Nephron progenitor cell (in vitro differentiated cells): ENCODE measurements at places on chromosomes 12 and 14.

DNA sequence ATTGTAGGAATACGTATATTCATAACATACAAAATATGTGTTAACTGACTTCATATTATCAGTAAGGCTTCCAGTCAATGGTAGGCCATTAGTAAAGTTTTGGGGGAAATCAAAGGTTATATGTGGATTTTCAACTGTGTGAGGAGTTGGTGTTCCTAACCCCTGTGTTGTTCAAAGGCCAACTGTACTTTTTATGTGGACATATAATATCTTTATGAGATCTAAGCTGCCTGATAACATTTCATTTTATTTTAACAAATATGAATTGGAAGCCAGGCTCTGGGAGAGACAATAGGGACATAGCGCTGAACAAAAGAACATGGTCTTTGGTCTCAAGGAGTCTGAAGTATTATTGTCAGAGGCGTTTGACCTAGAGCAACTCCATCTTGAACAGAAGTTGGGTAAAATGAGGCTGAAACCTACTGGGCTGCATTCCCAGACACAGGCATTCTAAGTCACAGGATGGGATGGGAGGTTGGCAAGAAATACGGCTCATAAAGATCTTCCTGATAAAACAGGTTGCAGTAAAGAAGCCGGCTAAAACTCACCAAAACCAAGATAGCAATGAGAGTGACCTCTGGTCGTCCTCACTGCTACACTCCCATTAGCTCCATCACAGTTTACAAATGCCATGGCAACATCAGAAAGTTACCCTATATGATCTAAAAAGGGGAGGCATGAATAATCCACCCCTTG is 147.2 kb downstream of the KSR2 start:
- no peak for DNase-seq
- no peaks in the 10 kb centered on the region for H3K36me3 ChIP-seq
- no peak overlapping the region for H3K4me3 ChIP-seq
- peaks cover 17% of the 10 kb centered on the region for H3K27me3 ChIP-seq
- peaks cover 15% of the 10 kb centered on the region for H3K4me1 ChIP-seq

DNA sequence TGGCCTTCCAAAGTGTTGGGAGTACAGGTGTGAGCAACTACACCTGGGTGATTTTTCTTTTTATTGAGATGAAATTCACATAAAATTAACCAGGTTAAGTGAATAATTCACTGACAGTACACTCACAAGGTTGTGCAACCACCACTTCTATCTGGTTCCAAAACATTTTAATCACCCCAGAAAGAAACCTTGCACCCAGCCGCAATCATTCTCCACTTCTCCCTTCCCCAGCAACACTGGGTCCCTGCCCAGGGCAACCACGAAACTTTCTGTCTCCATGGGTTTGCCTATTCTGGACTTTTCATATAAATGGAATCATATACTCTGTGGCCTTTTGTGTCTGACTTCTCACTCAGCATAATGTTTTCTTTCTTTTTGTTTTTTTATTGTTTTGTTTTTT is 26.3 kb upstream of the MLXIP start:
- peaks cover 11% of the 10 kb centered on the region for H3K4me1 ChIP-seq
- DNase-seq: no peak
- no peak overlapping the region for H3K4me3 ChIP-seq
- H3K27me3 ChIP-seq: no peaks in the 10 kb centered on the region
- peak overlapping the region; percentile 79 for H3K27ac ChIP-seq

DNA sequence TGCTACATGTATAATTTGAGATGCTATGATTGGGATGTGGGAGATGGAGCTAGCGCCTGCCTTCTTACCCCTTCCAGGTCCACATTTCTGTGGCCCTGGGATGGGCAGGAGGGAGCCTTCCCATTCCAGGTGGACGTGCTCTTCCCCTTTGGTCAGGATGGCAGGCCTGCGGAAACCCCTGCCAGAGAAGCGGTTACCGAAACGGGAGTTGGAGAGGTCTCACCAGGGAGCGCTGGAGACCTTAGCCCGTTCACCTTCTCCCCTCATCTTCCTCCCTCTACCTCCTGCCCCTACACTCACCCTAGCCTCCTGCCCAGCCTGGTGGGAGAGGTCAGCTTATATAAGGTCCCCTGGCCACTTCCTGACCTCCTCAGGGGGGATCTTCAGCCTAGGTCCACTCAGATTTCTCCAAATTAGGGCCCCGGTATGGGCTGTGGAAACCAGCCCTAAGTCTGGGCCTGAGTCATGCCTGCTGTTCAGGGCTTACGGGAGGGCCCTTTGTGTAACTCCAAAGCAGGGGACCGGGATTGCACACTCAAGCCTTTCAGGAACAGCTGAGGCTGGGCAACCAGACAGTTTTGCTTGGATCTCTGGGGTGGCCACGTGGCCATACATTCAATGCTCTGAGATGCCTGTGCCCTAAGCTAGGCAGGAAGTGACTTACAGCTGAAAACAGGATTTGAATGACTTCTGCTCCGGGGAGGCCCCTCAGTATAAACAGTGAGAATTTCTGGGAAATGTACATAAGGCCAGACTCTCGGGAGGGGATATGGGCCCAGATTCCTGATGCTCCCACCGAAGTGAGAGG is 10.2 kb upstream of the MEG3 start:
- no peaks in the 10 kb centered on the region for H3K27me3 ChIP-seq
- H3K36me3 ChIP-seq: no peaks in the 10 kb centered on the region
- DNase-seq: no peak
- peak overlapping the region; percentile 48 for H3K27ac ChIP-seq
- H3K4me1 ChIP-seq: peaks cover 26% of the 10 kb centered on the region

- no peak overlapping the region for H3K4me3 ChIP-seq
- H3K4me1 ChIP-seq: no peaks in the 10 kb centered on the region
- no peaks in the 10 kb centered on the region for H3K36me3 ChIP-seq
- H3K27me3 ChIP-seq: peaks cover 3% of the 10 kb centered on the region
- no peak overlapping the region for H3K27ac ChIP-seq
These were observed 75.3 kb downstream of the PTPRR start for GRCh38 chr12:70845268-70845667.

DNA sequence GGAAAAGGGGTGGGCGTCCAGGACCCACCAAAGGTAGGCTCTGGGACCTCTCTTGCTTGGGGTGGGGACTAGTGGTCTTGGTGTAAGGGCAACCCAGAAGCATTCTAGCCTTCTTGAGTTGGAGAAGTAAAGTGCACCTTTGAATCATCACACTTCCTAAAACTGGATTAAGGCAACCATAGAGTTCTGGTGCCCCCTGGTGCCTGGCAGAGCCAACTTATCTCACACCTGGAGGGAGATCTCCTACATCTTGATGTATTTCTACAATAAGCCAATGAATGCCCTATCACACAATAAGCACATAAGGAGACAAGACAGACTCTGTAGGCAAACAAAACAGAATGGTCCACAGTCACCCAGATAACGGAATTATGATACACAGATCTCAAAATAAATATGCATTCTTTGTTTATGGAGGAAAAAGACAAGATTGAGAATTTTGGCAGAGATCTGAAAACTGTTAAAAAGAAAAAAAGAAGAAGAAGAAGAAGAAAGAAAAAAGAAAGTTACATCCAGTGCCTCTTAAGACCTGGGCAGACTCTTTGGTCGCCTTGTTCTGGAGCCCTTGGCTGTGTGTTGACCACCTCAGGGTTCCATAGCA is 95.9 kb upstream of the PPP2R5C start:
- peaks cover 7% of the 10 kb centered on the region for H3K36me3 ChIP-seq
- H3K27ac ChIP-seq: no peak overlapping the region
- no peaks in the 10 kb centered on the region for H3K4me1 ChIP-seq

GRCh38 chr12:116194935-116195431 is 82.5 kb downstream of the MED13L start:
- H3K36me3 ChIP-seq: no peaks in the 10 kb centered on the region
- H3K27ac ChIP-seq: no peak overlapping the region
- DNase-seq: no peak
- H3K27me3 ChIP-seq: no peaks in the 10 kb centered on the region
- H3K4me3 ChIP-seq: no peak overlapping the region

GRCh38 chr12:24664161-24664880 is 284.6 kb downstream of the BCAT1 start:
- no peak overlapping the region for H3K4me3 ChIP-seq
- peaks cover 5% of the 10 kb centered on the region for H3K27me3 ChIP-seq
- no peaks in the 10 kb centered on the region for H3K36me3 ChIP-seq
- peak overlapping the region; percentile 44 for H3K27ac ChIP-seq

- H3K27me3 ChIP-seq: peaks cover 20% of the 10 kb centered on the region
- no peak overlapping the region for H3K27ac ChIP-seq
- H3K4me1 ChIP-seq: peaks cover 5% of the 10 kb centered on the region
- no peak for DNase-seq
- no peaks in the 10 kb centered on the region for H3K36me3 ChIP-seq
These were observed 37.4 kb downstream of the DIO3 start for GRCh38 chr14:101598571-101599233.

DNA sequence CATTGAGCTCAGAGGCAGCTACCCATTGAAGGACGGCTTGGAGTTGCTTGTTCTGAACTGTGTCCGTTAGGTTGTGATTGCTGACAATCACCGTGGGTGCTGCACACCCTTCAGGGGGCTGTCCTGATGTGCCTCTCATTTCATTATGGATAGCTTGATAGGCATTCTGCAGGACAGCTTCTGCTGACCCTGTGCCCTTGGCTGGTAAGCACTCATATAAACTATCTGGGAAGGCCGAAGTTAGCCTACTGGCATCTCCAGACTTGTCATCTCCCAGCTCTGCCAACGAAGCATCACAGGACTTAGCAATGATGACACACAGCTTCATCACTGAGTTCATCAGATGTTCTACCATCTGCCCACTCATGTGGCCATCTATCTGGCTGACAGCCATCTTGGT is 22.3 kb downstream of the AKAP3 start:
- no peaks in the 10 kb centered on the region for H3K4me1 ChIP-seq
- H3K36me3 ChIP-seq: no peaks in the 10 kb centered on the region

DNA sequence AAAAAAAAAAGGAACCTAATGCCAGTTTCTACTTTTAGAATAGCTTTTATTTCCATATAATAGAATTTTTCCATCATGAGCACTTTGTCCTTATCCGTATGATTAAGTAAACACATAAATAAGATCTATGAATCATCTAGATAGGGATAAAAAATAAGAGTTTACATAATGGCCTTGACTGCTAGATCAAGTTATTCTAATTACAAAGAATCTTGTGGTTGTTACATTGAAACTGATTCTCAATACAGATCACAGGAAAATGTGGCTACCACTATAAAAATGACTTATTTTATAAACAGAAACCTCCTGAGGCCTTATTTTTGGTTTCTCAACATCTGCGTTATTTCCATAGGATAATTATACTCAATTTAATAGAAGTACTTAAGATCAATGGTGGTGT is 34.4 kb upstream of the NDUFA12 start:
- no peaks in the 10 kb centered on the region for H3K4me1 ChIP-seq
- H3K4me3 ChIP-seq: no peak overlapping the region
- no peaks in the 10 kb centered on the region for H3K27me3 ChIP-seq
- no peak for DNase-seq
